Effector CD8-positive, alpha-beta T cell (primary cell): ENCODE measurements at places on chromosomes 11 and 22.

DNA sequence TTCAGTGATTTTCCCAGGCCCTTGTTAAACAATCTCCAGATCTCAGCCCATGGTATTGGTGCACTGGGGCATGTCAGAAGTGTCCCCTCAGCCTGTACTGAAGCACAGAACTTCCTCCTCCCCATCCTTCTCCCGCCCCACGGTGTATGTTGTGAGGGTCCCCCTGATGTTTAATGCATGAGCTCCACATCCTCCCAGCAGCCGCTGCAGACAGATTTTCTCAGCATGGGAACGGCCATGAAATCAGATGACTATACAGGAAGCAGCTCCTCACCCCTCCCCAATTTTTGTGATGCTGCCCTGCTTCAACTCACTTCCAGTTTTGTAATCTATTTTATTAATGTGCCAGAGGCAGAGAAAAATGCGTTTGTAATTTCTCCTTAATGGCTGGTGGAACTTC lies 406.0 kb downstream of the MIAT start:
- no peak for DNase-seq

DNA sequence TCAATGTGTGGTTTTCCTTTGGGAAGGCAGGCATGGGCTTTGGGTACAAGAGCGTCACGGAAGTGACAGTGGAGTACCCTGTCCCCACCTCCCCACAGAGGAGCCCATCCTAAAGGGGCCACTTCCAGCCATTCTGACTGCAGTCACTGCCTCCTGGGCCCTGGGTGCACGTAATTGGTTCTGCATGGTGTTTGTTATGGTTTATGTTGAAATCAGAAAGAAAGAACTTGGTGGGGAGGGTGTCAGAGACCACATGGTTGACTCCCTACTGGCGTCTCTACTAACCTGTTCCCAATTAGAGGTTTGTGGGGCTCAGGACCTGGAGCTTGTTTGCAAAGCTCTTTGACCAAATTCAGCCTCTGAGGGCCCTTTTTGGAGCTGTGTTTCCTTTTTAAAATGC lies 40.8 kb downstream of the RIBC2 start:
- DNase-seq = no peak

- DNase-seq = no peak
Observed at GRCh38 chr22:44975427-44976262, 34.2 kb downstream of the PHF21B start.

DNA sequence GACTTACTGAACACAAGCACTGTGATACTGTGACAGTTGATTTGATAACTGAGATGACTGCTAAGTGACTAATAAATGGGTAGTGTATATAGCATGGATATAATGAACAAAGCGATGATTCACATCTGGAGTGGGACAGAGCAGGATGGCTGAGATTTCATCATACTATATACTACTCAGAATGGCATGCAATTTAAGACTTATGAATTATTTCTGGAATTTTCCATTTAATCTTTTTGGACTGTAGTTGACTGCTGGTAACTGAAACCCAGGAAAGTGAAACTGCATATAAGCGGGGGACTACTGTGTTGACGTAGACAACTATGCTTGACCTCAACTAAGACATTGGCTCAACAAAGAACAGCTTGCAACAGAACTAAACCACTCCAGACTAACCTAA lies 20.0 kb upstream of the NUCB2 start:
- DNase-seq = no peak

DNA sequence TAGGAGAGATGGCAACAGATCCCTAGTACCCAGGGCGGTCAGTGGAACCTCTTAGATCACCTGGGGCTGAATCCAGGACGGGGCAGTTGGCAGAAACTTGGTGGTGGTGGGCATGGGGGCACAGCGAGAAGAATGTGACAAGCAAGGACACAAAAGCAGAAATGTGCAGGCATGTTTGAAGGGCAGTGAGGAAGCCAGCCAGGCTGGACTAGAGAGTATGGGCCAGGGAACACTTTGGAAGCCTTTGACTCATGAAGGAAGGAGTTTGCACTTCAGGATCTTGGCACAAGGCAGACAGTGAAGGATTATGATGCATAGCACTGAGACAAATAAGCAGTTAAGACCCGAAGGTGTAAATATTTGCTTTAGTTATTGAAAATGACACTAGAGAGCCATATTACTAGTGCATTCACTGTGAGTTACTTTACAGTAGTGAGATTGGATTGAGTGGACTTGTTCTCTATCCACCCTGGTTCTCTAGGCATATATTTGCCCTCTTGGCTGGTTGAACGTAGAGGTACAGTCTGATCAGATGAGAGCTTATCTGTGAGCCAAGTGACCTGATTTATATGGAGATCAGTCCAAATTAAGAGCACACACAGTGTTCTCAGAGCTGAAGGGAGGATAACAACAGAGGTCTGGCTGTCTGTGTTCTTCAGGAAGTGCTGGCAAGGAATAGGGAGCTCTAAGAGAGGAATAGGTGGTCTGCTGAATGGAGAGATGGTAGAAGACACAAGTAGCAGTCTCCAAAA lies 210.4 kb downstream of the SNX19 start:
- no peak for DNase-seq

DNA sequence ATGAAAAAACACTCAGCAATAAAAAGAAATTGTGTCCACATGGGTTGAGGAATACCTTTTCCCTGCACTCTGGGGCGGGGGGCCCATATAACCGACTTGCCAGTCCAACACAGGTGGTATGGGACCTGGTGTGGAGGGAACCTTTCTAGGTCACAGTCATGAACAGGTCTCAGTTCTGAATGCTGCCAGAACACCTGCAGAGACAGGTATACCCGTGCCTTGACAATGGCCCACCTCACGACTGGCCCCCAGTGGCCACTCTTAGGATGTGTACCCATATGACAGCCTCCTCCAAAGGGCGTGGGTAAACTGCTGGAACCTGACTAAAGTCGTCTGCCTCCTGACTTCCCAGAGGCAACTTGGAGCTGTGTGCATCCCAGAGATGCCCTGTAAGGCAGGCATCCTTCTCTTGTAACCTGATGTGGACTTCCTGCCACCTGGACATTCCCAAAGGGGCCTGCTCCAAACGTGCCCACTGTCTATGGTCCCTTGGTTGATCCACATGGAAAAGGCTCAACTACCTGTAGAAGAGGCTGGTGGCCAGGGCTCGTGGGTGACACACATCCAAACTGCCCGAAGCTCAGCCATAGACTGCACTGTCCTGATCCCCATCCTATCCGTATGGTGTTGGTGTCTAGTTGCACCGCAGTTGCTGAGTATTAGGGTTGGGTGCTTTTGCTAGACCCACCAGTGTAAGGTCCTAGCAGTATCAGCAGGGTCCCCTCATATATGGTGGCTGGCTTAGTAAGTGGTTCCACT lies 859.3 kb downstream of the BRD1 start:
- no peak for DNase-seq

DNA sequence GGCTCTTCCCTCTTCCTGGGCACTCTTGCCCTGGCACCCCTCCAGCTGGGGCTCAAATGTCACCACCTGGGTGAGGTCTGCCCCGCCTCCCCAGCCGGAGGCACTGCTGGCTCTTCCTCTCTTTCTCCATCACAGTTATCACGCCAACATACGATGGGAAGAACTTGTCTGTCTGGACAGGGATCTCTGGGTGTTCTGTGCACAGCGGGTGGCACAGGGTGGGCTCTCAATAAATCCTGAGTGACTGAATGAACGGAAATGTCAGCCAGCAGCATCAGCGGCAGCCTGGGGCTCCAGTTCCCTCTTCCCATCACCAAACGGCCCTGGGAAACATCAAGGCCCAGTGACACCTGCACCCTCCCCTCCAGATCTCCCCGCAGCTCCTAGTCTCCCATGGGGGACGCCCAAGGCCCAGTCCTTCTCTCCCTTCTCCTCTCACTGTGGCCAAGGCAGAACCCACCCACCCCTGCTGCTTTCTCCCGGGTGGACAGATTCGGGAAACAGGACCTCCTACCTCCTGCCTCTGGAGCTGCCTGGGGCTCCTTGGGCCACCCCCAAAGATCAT lies 440 bp upstream of the SLC25A45 start:
- no peak for DNase-seq

GRCh38 chr11:134228625-134229024 lies 4.2 kb downstream of the VPS26B start:
- no peak for DNase-seq

DNA sequence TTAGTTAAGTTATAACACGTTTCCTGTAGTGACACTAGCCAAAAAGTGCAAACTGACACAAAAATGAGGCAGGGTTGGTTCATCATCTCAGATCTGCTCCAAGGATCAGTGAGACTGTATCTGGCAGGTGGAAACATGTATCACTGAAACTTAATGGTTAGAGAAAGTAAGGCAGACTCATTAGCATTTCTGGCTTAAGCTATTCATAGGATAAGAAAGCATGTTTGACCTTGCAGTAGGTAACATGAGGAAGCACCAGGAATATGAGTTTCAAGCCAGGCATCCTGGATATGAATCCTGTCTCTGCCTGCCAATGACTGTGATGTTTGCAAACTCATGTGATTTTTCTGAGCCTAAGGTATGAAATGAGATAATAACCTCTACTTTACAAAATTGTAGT lies 732.1 kb downstream of the NELL1 start:
- no peak for DNase-seq

DNA sequence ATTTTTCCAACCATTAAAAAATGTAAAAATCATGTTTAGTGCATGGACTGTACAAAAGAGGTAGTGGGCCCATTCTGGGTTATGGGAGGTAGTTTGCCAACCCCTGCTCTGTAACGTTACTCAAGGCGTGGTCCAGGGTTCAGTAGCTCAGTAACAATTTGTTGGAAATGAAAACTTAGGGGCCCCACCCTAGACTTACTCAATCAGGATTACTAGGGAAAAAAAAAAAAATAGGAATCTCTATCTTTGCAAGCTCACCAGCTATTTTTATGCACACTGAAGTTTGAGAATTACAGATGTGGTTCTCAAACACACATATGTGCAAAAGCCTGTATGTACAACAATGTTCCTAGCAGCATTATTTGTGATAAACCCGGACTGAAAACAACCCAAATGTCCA lies 17.3 kb upstream of the LMO2 start:
- no peak for DNase-seq

- DNase-seq = no peak
Observed at GRCh38 chr22:42344361-42344905, 74.0 kb upstream of the TCF20 start.

DNA sequence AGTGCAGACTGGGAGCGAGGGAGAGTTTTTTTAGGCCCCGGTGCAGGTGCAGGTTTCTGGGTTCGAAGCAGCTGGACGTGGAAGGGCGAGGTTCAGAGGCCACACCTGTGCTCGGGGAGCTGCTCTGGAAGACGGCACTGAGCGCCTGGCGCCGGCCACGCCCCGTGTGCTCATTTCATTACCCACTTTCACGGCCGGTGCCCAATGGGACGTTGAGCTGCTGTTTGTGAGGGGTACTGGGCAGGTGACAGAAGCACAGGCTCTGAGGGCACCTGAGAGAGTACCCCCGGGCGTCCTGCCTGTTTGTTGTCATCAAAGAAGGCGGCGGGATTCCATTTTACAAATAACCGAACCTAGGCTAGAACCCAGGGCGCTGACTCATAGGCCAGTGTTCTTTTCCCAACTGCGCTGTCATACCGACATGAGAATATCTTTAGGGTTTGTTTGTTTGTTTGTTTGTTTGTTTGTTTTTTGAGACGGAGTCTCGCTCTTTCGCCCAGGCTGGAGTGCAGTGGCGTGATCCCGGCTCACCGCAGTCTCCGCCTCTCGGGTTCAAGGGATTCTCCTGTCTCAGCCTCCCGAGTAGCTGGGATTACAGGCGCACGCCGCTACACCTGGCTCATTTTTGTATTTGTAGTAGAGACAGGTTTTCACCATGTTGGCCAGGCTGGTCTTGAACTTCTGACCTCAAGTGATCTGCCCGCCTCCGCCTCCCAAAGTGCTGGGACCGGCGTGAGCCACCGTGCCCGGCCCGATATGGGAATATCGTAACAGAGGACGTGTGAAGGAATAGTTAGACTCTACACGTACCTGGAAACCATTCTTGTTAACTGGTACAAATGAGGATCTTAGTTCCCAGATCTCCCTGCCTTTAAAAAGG lies 16.6 kb upstream of the SPTBN2 start:
- peak; percentile 15 for DNase-seq

GRCh38 chr22:39906207-39906606 lies 5.3 kb downstream of the GRAP2 start:
- no peak for DNase-seq

- DNase-seq = no peak
Observed at GRCh38 chr11:116716621-116717020, 56.2 kb downstream of the BUD13 start.

- no peak for DNase-seq
Observed at GRCh38 chr11:131685906-131686305, 315.5 kb downstream of the NTM start.

GRCh38 chr11:119671561-119672015 lies 57.4 kb downstream of the NECTIN1 start:
- no peak for DNase-seq

DNA sequence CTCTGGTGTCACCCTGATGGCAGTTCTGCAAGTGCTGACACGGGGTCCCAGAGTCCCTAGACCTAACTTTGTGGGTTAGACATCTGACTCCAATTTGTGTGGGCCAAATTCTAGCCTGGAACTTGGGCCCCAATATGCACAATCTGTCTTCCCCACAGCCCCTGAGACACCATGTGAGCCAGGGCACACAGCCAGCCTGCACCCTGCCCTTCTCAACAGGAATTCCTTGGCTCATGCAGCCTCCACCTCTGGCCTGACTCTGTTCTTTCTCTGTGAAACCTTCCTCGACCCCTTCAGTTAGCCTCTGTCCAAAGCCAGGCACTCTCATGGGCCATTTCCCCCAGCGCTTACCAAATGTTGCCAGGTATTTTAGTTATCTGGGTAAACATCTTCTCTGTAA lies 59.1 kb upstream of the POU2AF1 start:
- DNase-seq = no peak
